Activated T-helper 17 cell treated with anti-CD3 and anti-CD28 coated beads, Interleukin-2, amount 50 U/mL, for 72 hours (primary cell): ENCODE measurements at places on chromosomes 4 and X.

GRCh38 chrX:55111578-55112254 is 22.9 kb downstream of the PAGE2 start:
- H3K36me3 ChIP-seq = no peaks in the 10 kb centered on the region
- no peaks in the 10 kb centered on the region for H3K4me1 ChIP-seq
- no peaks in the 10 kb centered on the region for H3K27me3 ChIP-seq
- H3K27ac ChIP-seq = no peak overlapping the region

- no peak overlapping the region for H3K4me3 ChIP-seq
- H3K4me1 ChIP-seq = no peaks in the 10 kb centered on the region
- no peak for ATAC-seq
- H3K36me3 ChIP-seq = no peaks in the 10 kb centered on the region
- H3K27ac ChIP-seq = no peak overlapping the region
Observed at GRCh38 chr4:88104902-88105610, 53.4 kb downstream of the ABCG2 start.

DNA sequence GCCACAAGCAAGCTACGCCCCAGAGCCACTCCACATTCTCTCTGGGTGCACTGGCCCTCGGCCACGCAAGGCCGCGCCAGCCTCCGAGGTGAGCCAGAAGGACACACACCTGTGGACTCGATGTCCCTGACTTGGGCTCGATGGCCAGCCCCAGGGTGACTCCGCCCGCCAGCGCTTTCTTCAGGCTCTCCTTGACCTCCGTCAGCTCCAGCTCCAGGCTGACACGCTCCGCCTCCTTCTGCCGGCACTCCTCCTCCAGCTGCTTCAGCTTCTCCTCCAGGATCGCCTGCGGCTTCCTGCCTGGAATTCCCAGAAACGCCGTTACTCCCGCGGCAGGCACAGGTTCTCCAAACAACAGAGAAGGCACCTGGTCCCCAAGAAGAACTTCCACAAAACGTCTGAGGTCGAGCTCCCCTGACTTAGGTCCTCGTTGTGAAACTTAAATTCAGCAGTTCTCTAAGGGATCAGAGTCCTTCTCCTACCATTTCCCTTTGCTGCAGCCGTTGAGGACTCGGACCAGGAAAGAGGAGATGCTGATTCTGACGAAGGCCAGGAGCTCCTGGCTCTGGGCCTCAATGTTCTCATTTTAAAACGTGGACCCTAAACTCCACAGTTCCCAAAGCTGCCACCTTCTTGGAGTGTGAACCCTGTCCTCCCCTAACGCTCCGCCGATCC is 166.8 kb downstream of the AFAP1 start:
- H3K27me3 ChIP-seq = no peaks in the 10 kb centered on the region
- peaks cover 20% of the 10 kb centered on the region for H3K4me1 ChIP-seq
- peaks cover 90% of the 10 kb centered on the region for H3K36me3 ChIP-seq
- H3K27ac ChIP-seq = no peak overlapping the region

DNA sequence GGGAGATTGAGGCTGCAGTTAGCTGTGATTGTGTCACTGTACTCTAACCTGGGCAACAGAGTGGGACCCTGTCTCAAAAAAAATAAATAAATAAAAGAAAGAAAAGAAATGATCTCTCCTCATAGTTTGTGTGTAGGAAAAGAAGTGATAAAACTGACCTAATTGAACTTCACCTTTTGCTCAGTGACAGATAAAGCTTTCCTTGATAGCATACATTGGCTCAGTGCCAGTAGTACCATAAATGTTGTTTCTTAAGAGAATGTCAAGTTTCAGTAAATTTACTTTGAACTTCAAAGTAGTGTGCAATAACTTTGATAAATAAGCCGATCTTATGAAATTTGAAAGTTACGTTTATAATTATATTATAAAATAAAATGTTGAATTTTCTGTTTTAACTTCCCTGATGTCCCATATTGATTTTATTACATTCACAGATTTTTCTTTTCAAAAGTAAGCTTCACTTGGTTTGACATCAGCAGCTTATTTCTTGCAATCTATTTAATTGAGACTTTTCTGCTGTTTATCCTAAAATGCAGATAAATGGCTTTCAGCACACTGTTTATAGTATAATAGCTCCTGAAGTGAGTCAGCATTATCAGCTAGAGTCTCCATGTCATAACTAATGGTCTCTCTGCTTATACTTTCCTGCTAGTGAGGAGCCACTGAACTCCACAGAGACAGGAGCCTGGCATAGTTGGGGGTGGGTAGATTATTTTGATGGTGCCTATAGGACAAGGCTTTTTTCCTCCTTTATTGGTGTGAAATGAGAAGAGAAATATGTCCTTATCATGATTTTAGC is 330.1 kb downstream of the BMPR1B start:
- no peak overlapping the region for H3K4me3 ChIP-seq
- H3K36me3 ChIP-seq = no peaks in the 10 kb centered on the region

- H3K27ac ChIP-seq = no peak overlapping the region
- no peaks in the 10 kb centered on the region for H3K4me1 ChIP-seq
- H3K36me3 ChIP-seq = no peaks in the 10 kb centered on the region
- no peak for ATAC-seq
- no peaks in the 10 kb centered on the region for H3K27me3 ChIP-seq
Observed at GRCh38 chr4:179989975-179990374, 2253.2 kb upstream of the TENM3 start.

DNA sequence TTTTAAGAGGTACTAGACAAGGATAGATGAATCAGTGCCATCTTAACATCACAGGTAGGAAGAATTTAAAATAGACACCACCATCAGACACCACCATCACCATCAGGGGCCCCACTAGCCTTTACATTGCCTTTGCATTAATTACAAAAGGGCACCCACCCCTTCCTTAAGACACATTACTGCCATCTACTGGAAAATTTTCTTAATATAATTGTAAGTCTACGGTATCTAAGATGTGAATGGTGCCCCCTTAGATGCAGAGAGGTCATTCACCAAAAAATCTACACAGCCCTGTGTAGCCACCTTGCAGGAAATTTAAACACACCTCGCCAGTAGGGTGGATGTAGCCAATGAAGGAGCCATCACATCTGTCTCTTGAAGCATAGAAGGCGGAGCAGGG is 184.1 kb downstream of the MID1IP1 start:
- H3K4me1 ChIP-seq = no peaks in the 10 kb centered on the region
- H3K36me3 ChIP-seq = no peaks in the 10 kb centered on the region
- H3K27me3 ChIP-seq = no peaks in the 10 kb centered on the region
- no peak for ATAC-seq
- no peak overlapping the region for H3K27ac ChIP-seq

DNA sequence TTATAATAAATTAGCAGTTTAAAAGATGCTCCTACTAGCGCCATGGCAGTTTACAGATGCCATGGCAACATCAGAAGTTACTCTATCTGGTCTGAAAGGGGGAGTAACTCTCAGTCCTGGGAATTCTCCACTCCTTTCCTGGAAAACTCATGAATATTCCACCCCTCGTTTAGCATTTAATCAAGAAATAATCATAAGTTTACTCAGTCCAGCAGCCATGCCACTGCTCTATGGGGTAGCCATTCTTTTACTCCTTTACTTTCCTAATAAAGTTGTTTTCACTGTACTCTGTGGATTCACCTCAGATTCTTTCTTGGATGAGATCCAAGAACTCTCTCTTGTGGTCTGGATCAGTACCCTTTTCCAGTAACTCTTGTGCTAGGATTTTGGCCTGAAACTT is 52.3 kb downstream of the GUCY1B1 start:
- no peaks in the 10 kb centered on the region for H3K36me3 ChIP-seq
- H3K4me1 ChIP-seq = no peaks in the 10 kb centered on the region
- H3K4me3 ChIP-seq = no peak overlapping the region
- peaks cover 8% of the 10 kb centered on the region for H3K27me3 ChIP-seq

DNA sequence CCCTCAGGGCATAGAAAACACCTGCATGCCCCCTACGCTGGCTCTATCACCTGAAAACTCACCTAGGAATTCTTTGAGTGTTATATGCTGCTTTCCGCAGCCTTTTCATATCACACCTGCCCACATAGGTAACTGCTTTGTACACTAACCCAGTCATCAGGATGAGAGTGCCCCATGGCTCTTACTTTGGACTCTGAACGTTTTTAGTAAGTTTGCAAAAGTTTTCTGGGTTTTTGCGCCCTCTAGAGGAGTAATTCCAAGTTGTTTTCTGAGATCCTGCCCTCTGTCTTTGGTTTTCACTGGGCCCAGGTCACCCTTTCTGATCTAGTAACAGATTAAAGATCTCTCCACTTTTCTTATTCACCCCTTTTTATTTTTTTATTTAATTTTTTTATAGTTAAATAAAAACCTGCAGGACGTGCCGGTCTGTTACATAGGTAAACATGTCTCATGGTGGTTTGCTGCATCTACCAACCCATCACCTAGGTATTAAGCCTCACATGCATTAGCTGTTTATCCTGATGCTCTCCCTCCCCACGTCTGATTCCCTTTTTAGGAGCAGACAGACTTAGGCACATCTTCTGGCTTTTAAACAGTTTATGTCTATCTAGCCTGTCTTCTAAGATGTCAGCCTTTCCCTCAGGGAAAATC is 139.2 kb downstream of the NWD2 start:
- H3K4me1 ChIP-seq = no peaks in the 10 kb centered on the region
- no peaks in the 10 kb centered on the region for H3K36me3 ChIP-seq
- H3K27ac ChIP-seq = no peak overlapping the region
- peaks cover 11% of the 10 kb centered on the region for H3K27me3 ChIP-seq

- no peaks in the 10 kb centered on the region for H3K4me1 ChIP-seq
- H3K27me3 ChIP-seq = peaks cover 4% of the 10 kb centered on the region
- no peaks in the 10 kb centered on the region for H3K36me3 ChIP-seq
- no peak overlapping the region for H3K4me3 ChIP-seq
- H3K27ac ChIP-seq = no peak overlapping the region
- no peak for ATAC-seq
Observed at GRCh38 chrX:106363214-106363613, 195.1 kb downstream of the PWWP3B start.

DNA sequence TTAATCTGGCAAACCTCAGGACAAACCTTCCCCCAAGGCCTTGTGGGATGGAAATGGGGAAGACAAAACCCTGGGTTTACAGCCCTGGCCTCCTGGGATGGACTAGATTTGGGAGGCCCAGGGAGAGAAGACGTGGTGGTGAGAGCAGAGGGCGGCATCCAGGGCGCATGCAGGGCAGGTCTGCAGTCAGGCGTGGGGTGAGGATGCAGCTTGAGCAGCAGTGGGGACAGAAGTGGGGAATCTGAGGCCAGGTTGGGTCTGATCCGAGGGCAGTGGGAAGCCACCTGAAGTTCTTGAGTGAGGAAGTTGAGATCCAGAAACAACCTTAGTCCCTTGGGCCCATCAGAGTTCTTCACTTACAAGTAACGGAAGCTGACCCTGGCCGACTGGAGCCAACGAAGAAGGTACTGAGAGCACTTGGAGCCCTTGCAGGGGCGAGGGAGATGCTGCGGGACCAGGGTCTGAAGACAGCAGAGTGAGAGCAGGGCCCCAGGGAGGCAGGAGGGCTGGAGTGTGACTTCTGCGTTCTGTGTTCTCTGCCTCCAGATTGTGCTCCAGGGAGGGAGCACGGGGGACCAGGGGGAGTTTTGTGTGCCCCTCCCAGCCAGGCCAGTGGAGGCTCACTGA is 42.0 kb upstream of the GPR78 start:
- H3K27ac ChIP-seq = peak overlapping the region; percentile 57
- ATAC-seq = no peak
- H3K36me3 ChIP-seq = no peaks in the 10 kb centered on the region
- no peaks in the 10 kb centered on the region for H3K4me1 ChIP-seq
- H3K27me3 ChIP-seq = no peaks in the 10 kb centered on the region

GRCh38 chrX:111868726-111869638 is 7.0 kb upstream of the TRPC5OS start:
- peaks cover 8% of the 10 kb centered on the region for H3K27me3 ChIP-seq
- no peaks in the 10 kb centered on the region for H3K36me3 ChIP-seq
- H3K4me3 ChIP-seq = no peak overlapping the region
- no peaks in the 10 kb centered on the region for H3K4me1 ChIP-seq
- H3K27ac ChIP-seq = no peak overlapping the region

GRCh38 chr4:16843831-16844508 is 54.5 kb downstream of the LDB2 start:
- H3K36me3 ChIP-seq = no peaks in the 10 kb centered on the region
- H3K27me3 ChIP-seq = peaks cover 5% of the 10 kb centered on the region
- H3K27ac ChIP-seq = no peak overlapping the region
- H3K4me1 ChIP-seq = no peaks in the 10 kb centered on the region
- ATAC-seq = no peak

- no peaks in the 10 kb centered on the region for H3K27me3 ChIP-seq
- no peaks in the 10 kb centered on the region for H3K4me1 ChIP-seq
- no peaks in the 10 kb centered on the region for H3K36me3 ChIP-seq
Observed at GRCh38 chrX:14616301-14616700, 87.0 kb downstream of the GLRA2 start.

DNA sequence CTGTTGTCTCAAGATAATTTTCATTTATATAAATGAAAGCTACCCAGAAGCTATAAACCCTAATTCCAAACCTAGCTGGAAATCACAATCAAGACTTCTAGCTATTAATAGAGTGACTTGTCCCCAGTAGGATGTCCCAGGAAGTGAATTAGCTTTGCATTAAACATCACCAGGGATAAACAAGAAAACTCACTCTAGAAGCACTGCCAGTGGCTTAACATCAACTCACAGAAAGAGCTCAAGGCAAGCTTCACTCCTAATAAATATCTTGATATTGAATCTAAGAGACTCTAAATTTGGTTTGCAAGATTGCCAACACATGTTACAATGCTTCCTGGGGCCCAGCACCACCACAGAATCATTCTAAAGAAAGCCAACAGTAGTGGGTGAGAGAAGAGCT is 468.7 kb upstream of the FAM241A start:
- no peak overlapping the region for H3K4me3 ChIP-seq
- H3K36me3 ChIP-seq = no peaks in the 10 kb centered on the region
- H3K4me1 ChIP-seq = no peaks in the 10 kb centered on the region
- no peak for ATAC-seq

DNA sequence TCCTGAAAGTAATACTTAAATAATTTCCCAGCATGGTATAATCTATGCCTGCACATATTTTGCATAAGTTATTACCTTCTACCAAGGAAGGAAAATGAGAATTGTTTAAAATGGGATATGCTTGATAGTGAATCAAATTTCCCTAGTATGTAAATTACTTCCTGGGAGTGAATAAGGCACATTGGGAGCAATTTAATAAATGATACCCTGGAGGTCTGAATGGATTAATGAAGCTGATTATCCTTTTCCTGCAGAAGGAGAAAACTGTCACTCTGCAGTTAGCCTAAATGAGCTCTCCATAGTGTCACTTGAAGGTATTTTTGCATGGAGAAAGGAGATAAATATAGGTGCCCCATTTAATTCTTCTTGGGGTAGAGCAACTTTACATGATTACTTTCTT is 2212.0 kb downstream of the PCDH7 start:
- no peaks in the 10 kb centered on the region for H3K4me1 ChIP-seq
- H3K36me3 ChIP-seq = no peaks in the 10 kb centered on the region
- no peaks in the 10 kb centered on the region for H3K27me3 ChIP-seq
- no peak for ATAC-seq
- H3K27ac ChIP-seq = no peak overlapping the region
- no peak overlapping the region for H3K4me3 ChIP-seq

GRCh38 chr4:172830295-172830764 is 338.3 kb upstream of the GALNT7 start:
- H3K36me3 ChIP-seq = no peaks in the 10 kb centered on the region
- H3K4me3 ChIP-seq = no peak overlapping the region
- H3K4me1 ChIP-seq = no peaks in the 10 kb centered on the region
- H3K27me3 ChIP-seq = peaks cover 6% of the 10 kb centered on the region

- ATAC-seq = no peak
- H3K27ac ChIP-seq = no peak overlapping the region
- no peak overlapping the region for H3K4me3 ChIP-seq
Observed at GRCh38 chrX:115452251-115452650, 108.7 kb upstream of the PLS3 start.
